ENCODE measurements at places on chromosomes 16 and 17.
A peak's percentile ranks its signal among the peaks of the same experiment; 100 is the strongest.

DNA sequence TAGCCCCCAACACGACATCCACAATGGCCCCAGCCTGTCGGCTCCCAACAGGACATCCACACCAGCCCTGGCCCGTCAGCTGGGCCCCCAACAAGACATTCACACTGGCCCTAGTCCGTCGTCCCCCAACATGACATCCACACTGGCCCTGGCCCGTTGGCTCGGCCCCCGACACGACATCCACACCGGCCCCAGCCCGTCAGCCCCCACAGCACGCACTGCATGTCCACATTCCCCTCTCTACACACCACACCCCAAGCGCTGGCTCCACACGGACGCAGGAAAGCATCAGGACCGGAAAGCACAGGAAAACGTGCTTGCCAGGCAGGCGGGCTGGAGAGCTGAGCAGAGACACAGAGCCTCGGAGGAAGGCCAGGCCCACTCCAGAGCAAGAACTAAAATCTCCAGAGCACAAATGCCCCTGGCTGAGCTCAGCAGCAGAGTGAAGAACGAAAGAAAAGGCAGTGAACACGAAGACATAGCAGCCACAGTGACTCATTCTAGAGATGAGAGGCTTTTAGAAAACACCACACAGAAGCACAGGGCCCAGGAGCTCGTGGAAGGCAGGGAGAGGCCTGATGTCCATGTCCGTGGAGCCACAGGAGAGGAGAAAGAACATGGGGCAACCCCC lies 50.6 kb downstream of the LMF1 start:
- DNase-seq, result no peak

GRCh38 chr16:48365601-48366164 lies 19.5 kb downstream of the SIAH1 start:
- DNase-seq, result peak; percentile 86

DNA sequence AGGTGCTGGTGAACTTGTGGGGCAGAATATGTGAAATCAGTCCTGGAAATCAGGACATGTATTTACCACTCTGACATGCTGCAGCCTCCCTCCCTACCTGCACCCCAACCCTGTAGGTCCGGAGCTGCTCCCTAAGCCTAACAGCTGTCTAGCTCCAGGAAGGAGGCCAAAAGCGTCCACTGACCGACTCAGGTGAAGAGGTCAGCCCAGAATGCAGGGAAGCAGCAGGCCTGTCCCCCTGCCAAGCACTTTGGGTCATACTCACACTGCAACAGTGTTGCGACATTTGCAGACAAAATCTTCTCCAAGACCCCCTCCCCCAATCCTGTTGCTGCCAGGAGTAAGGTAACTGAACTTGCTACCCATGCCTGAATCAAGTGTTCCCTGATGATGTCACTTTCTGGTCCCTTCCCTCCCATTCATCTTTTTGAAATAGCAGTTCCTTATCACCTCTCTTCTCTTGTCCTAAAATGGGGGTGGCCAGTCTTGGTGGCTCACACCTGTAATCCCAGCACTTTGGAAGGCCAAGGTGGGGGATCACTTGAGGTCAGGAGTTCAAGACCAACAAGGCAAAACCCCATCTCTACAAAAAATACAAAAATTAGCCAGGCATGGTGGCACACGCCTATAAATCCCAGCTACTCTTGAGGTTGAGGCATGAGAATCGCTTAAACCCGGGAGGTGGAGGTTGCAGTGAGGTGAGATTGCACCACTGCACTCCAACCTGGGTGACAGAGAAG lies 1.3 kb upstream of the ACLY start:
- no peak for DNase-seq

DNA sequence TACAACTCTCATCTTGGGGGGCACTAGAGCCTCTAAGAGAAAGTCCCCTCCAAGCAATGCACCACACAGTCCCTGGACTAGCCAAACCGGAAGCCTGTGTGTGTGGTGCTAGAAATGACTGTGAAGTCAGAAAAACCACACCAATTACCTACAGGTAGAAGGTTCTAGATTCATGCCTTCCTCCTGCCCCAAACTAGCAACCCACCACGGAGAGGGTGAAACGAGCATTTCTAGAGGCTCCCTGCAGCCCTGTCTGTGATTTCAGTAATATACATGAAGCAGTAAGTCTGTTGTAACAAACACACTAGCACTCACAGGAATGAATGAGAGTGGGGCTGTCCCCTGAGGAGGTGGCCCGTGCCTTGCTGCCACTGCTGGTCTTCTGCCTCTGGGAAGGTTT lies 13.6 kb downstream of the ZFHX3 start:
- no peak for DNase-seq

DNA sequence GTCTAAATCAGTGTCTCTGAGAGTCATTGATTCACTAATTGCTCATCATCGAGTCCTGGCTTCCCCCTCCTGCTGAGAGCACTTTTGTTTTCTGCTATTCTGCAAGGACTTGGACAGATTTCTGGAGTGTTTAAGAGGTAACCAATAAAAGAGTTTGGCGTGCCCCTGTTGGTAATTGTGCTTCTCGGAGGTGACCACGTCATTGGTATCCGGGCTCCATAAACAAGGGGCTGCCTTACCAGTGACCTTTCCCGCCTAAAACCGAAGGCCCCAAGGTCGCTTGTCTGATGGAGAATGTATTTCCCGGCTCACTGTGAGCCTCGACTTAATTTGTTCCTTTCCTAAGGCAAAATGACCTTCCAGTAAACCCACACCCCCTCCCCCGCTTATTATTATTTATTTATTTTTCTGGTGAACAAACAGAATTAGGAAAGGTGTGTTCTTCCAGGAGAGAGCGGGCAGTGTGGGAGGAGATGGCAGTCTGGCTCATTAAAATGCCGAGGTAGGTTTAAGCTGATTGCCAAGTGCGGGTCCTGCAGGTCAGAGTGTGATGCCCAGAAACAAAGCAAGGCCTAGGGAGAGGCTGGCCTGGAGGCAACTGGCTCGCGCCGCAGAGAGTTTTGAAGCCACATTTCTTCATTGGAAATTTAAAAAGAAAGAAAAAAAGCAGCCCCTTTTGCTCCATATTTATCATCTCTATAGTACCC lies 30.2 kb downstream of the MSI2 start:
- DNase-seq, result no peak

DNA sequence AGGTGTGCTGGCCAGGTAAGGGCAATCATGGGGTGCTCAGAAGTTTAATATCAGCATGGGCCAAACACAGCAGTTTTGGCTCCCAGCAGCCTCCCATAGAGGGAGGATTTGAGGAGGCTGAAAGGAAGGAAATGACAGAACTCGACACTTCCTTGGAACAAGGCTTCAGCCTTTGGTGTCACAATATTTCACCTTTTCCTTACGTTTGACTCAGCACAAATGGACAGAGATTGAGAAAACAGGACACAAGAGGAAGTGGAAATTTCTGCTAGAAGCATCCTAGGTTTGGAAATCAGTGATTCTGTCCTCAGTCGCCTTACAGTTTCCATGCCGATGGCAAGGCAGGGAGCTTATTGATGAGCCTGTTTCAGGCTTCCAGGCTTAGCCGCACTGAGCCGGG lies 181.4 kb downstream of the MAF start:
- peak; percentile 8 for DNase-seq

- no peak for DNase-seq
Measured at GRCh38 chr17:76438906-76439305, 14.0 kb downstream of the UBE2O start.

DNA sequence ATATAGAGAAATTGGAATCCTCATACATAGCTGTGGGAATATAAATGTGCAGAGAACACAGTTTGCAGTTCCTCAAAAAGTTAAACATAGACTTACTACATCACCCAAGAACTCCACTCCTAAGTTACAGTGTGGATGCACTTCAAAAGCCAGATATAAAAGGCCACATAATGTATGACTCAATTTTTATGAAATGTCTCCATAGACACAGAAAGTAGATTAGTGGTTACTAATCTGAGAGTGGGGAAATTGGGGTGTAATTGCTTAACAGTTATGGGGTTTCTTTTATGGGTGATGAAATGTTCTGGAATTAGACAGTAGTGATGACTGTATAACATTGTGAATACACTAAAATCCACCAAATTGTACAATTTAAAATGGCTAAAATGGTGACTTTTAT lies 60.9 kb downstream of the CACNG1 start:
- no peak for DNase-seq

DNA sequence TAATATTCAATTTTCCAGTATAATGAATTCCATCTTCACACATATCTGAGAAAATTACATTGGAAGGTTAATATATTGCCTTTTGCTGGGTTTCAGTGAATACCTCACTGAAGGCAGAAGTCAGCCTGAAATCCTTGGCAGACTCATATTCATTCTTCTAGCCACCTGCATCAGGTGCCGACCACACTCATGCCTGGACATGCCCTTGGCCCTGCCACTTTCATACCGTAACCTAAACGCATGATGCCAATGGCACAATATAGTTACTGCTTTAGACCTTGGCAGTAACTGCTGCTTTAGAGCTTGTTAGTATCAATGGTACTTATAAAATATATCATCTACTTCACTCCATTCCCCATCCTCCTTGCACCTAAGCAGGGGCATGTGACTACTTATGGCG lies 817.6 kb upstream of the CDH8 start:
- no peak for DNase-seq

- DNase-seq, result no peak
Measured at GRCh38 chr17:9334536-9335446, 240.8 kb downstream of the STX8 start.

DNA sequence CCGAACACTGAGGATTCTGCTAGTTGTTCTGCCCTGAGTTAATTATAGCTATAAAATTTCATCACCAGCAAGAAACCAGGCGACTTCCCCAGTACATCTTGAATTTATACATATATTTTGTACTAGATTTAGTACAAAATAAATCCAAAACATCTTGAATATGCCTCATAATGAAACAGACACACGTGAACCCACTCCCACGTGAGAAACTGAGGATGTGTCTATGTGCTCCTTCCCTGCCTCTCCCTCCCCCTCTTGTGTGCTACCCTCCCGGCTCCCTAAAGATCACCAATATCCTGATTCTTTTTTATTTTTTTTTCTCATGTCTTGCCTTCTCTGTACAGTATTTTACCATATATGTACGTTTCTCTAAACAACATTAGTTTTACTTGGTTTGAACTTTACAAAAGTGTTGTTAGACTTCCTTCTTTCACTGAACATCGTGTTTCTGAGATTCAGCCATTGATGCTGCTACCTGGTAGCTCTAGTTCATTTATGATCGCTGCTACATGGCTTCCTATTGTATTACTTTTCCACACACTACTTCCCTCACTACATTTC lies 1.1 kb upstream of the LCMT1 start:
- no peak for DNase-seq

GRCh38 chr17:18185391-18185790 lies 1.8 kb downstream of the ALKBH5 start:
- DNase-seq, result no peak
